ENCODE measurements at places on chromosomes 1 and 21.

DNA sequence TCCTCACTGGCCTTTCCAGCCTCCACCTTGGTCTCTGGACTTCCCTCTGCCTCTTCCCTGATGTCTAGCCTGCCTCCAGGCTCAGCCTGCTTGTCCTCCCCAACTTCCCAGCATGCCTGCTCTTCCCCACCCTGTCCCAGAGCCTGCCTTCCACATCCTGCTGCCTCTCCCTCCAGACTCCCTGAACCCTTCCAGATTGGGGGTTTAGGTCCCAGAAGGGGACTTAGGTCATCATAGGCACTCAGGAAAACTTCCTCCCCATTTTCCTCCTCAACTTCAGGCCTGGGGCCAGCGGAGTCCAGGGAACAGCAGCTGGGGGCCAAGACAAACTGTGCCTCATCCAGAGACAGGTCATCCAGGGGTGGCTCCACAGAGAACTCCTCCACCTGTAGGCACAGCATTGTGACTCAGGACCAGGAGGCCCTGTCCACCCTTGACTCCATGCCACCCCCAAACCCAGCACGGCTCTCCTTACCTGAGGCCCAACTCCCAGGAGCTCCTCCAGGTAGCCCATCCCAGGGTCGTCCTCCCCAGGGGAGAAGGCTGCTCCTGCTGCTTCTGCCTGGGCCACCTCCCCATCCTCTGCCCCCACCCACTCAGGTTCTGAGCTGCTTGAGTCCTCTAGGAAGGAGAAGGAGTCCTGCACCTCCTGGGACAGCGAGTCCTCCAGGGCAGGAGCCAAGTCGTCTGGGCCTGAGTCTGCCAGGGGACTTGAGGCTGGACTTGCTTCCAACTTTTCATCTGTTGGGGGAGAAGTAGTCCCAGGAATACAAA lies 3.4 kb upstream of the USF1 start:
- no peak for DNase-seq

GRCh38 chr1:116680752-116681151 lies 13.2 kb upstream of the IGSF3 start:
- DNase-seq: no peak

- no peak for DNase-seq
Observed at GRCh38 chr1:85569122-85569521, 11.4 kb upstream of the CCN1 start.

- DNase-seq: no peak
Observed at GRCh38 chr1:234782791-234783190, 172.8 kb upstream of the IRF2BP2 start.

DNA sequence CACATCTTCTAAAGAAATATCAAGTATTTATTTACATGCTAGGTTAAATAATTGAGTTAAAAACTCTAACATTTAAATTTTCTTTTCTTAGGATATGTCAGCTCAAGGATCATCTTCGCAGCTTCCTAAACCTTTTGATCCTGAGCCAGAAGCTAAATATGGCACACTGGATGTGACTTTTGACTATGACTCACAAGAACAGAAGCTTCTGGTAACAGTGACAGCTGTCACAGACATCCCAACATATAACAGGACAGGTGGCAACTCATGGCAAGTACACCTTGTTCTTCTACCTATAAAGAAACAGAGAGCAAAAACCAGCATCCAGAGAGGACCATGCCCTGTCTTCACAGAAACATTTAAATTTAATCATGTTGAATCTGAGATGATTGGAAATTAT lies 132.7 kb upstream of the SERTAD4 start:
- no peak for DNase-seq

DNA sequence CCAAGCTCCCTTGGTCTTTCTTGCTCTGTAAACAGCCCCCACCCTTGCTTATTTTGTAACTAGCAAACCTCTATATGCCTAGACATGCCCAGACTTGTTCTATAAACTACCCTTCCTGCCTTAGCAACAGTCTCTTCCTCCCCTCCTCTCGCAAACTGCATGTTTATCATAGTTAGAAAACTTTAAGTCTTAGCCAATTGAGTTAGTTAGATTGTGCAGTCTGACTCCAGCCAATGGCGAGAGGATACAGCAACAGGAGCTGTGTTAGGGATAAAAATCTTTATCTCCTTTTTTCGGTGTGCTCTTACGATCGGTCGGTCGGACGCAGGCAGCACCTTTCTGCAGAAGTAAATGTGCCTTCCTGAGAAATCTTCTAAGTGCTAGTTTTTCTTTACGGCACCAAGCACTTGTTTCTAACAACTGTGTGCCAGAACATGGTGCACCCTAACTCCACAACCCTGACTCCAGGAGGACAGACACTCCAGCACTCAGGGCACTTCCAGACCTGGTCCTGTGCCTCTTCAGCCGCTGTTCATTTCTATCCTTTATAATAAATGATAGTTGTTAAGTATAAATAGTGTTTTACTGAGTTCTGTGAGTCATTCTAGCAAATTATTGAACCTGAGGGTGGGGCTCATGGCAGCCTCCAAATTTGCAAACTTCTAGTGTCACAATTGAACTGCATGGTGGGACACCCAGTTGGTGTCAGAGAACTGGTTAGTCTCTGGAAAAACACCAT lies 25.7 kb upstream of the GNG4 start:
- DNase-seq: no peak

DNA sequence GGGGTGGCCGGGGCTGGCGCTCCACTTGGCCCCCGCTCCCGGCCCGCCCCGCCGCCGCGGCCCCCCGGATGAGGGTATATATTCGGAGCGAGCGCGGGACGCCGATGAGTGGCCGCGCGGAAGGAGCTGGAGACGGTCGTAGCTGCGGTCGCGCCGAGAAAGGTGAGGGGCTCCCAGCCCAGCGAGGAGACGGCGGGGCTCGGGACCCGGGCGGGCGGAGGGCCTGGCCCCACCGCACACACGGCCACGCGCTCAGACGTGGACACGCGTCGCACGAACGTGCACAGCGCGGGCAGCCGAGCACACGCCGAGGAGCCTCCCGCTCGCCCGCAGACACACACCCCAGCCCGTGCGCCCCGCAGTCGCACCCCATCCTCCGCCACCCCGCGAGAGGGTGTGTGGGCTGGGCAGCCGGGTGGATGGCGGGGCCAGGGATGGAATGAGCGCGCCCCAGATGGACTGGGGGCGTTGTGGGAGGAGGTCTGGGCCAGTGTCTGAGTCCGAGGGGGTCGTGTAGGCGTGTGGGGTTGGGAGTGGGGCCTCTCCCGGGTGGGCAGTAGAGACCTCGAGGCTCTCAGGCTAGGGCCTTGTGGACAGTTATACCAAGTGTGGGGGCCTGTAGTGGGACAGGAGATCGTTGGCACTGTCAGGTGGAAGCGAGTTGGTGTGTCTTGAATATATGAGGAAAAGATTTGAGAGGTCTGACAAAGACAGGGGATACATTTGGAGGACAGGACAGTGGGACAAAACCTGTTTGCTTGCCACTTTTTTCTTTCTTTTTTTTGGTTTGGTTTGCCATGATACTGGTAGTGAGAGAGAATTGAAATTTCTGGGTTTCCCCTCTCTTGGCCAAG lies at the start of gene UAP1:
Gene UAP1, plus strand, starts transcription at position 107 of the 854 bp plus-strand sequence. CDS start 4,347 bp downstream, outside the sequence.
- no peak for DNase-seq

DNA sequence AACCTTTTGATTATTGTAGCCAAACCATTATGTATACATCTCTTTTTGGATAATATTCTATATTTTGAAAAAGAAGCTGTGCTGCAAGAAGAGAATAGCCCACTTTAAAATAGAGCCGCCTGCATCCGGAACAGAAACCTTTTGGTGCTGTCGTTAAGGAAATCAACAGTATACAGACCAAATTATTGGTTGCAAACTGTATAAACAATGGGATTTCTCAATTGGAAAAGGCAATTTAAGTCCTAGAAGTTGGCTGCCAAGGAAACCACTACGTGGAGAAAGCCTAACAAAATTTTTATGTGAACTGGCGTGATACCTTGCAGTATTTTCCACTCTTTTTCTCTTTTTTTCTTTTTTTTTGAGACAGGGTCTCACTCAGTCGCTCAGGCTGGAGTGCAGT lies 25.8 kb downstream of the DESI2 start:
- DNase-seq: no peak

GRCh38 chr21:20971296-20971921 lies 26.8 kb upstream of the NCAM2 start:
- no peak for DNase-seq

- DNase-seq: no peak
Observed at GRCh38 chr1:82223091-82223490, 422.4 kb downstream of the ADGRL2 start.

DNA sequence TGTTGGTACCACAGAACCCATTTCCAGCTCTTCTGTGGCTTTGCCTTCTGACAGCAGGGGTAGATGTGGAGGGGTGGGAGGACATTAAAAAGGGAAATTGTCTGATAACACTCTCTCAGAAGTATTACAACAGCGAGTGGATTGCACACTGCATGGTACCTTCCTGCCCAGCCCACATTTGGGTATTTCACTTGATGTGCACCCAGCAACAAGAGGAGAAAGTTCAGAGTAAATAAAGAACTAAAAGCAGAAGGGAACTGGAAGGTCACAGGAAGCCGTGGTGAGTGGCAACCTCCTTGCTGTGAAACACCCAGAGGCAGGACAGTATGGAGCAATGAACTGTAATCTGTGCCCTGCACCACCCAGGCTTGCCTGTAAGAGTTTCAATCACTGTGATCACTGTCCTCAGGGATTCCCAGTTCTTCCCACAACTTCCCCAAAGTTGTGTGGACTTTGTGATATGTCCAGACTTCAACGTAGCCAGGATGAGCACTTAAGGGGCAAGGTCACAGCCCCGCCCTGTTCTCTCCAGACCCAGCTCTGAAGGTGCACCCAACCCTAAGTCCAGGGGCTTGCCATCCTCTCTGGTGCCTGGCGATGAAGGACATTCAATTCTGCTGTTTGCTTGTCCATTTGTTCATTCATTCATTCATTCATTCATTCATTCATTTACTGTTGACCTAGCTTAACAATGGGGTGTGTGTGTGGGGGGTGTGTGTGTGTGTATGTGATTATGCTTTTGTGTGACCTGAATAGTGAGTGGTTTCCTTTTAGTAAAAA lies 18.7 kb upstream of the F5 start:
- DNase-seq: no peak

DNA sequence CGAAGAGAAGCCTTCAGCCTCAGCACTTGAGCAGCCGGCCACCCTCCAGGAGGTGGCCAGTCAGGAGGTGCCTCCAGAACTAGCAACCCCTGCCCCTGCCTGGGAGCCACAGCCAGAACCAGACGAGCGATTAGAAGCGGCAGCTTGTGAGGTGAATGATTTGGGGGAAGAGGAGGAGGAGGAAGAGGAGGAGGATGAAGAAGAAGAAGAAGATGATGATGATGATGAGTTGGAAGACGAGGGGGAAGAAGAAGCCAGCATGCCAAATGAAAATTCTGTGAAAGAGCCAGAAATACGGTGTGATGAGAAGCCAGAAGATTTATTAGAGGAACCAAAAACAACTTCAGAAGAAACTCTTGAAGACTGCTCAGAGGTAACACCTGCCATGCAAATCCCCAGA lies 78.4 kb downstream of the PRDM2 start:
- DNase-seq: no peak

DNA sequence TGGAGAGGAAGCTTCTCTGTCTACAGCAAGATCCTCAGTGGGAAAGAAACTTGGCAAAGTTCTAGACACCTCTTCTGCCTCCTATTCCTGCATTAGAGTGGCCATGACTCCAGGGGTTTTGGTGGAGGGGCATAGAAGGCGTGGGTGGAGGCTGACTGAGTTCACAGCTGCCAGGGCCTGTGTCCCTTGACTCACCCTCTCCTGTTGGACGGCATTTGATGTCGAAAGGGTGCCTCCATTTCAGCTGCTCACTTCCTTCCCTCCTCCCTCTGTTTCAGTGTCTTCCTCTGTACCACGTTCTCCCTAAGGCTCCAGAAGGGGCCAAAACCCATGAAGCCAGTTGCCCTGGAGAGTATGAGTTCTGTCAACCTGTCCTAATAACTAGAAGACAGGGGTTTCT lies 632 bp downstream of the TMEM79 start:
- no peak for DNase-seq

GRCh38 chr21:29538115-29538514 lies 239.4 kb downstream of the BACH1 start:
- DNase-seq: no peak

DNA sequence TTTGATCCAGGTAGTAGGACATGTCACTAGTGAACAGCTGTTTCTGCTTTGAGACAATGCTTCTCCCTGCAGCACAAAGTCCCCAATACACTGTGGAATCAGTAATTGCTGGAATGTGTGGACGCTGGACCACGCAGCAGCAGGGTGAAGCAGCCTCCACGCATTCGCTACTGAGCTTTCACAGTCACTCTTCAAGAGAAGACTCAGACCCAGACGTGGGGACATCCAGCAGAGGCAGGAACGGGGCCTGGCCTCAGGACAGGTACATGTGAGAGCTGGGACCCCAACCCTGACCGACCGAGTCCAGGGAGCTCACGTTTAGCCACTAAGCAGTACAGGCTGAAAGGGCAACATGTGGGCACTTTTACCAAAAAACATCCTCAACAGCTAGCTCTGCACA lies 34.1 kb upstream of the PRDM15 start:
- no peak for DNase-seq
